ENCODE measurements at places on chromosomes 11 and 22.

DNA sequence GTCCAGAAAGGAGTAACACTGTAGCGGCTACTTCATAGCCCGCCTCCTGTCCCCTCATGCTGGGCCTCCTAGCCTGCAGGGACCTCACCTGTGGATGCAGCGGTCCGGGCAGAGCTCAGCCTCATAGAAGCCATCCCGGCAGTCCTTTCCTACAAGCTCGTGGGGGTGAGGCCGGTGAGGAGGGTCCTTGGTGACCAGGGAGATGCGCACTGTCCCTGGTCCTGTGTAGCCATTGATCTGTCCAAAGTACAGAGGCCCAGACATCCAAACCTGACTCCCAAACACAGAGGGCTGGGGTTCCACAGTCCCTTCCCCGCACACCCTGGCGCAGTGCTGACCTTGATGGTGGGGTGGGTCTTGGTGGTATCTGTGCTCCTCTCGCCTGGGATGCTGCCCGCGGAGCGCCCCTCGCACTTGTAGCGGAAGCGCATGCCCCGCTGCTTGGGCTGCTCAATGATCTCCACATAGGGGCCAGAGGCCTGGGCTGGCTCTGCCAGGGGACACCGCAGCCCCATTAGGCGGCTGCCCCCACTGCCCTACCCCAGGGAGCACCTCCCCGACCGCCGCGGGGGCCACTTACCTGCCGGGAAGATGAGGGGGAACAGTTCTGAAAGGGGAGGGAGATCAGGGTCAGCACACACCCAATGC, 993 bp downstream of the RELA start:
- no peak for DNase-seq

- no peak for DNase-seq
These were observed 44.5 kb downstream of the BRD1 start for GRCh38 chr22:49783036-49783746.

GRCh38 chr11:36450110-36450572, 59.9 kb downstream of the TRAF6 start:
- no peak for DNase-seq

- DNase-seq: no peak
These were observed 10.9 kb upstream of the SOX6 start for GRCh38 chr11:16367252-16367651.

GRCh38 chr11:65497141-65498041, 1.5 kb upstream of the MALAT1 start:
- peak; percentile 98 for DNase-seq

- DNase-seq: peak; percentile 62
These were observed at the start of gene SLC25A22 for GRCh38 chr11:798093-798713. SLC25A22 (minus strand) TSS chr11:798281; CDS start chr11:795006, 3,275 bp downstream.

- no peak for DNase-seq
These were observed 34.9 kb upstream of the PICALM start for GRCh38 chr11:86103808-86104207.

DNA sequence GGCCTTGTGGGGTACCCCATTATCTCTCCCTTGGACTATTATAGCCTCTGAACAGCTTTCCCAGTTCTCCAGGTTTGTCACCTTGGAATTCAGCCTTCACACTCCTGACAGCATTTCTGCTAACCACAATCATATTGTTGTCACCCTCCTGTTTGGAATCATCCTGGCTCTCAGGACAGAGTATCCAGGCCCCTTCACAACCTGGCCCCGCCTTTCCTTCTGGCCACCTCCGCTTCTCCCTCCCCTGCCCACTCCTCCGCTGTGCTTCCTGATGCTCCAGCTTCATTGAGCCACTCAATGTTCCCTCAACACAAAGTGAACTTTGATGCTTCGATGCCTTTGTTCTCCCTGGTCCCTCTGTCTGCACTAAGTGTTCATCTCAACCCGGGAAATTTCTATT, 3.1 kb downstream of the GPR83 start:
- DNase-seq: no peak

DNA sequence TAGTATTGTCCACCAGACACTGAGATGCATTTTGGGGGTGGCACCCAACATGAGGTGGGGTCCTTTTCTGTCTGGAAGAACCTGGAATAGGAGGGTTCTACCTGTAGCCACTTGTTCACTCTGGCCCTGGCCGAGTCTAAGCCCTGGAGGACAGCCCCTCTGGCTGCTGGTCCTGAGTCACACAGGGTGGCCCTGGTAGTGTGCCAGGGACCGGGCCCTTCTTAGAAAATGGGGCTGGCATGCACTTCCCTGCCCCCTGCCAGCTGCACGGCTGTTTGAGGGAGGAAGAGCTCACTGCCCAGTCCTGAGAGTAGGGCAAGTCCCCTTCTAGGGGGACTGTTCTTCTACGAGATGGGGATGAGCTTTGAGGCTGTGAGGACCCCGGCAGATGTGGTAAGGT, 2.2 kb downstream of the PLCB3 start:
- DNase-seq: no peak

- DNase-seq: no peak
These were observed 28.7 kb downstream of the LGR4 start for GRCh38 chr11:27443746-27444507.

DNA sequence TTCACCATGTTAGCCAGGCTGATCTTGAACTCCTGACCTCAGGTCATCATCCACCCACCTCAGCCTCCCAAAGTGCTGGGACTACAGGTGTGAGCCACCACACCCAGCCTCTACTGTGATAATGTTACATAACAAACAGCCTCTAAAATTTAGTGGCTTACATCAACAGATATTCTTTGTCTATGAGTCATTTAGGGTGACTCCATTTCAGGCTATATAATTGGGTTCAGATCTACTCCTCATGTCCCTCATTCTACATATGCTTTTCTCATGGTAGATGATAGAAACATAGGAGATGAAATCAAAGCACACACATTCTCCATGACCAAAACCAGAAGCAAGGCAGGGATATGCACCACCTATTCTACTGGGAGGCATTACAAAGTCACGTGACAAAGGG, 72.7 kb downstream of the SIK2 start:
- DNase-seq: no peak

DNA sequence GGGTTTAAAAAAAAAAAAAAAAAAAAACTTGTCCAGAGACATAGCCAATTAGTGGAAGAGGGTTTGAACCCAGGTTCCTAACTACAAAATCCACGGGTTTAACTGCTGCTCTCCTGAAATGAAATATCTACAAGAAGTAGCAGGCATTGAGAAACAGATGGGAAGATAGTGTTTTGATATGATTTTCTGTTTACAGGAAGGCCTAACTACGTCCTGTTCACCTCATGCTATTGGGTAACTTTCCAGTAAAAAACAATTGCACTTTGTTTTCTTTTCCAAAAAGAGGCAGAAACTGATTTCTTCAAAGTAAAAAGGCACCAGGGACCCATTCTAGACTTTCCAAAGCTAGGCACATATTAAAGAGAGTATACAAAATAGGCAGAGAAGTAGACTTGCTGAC, 5.9 kb upstream of the C11orf91 start:
- no peak for DNase-seq

DNA sequence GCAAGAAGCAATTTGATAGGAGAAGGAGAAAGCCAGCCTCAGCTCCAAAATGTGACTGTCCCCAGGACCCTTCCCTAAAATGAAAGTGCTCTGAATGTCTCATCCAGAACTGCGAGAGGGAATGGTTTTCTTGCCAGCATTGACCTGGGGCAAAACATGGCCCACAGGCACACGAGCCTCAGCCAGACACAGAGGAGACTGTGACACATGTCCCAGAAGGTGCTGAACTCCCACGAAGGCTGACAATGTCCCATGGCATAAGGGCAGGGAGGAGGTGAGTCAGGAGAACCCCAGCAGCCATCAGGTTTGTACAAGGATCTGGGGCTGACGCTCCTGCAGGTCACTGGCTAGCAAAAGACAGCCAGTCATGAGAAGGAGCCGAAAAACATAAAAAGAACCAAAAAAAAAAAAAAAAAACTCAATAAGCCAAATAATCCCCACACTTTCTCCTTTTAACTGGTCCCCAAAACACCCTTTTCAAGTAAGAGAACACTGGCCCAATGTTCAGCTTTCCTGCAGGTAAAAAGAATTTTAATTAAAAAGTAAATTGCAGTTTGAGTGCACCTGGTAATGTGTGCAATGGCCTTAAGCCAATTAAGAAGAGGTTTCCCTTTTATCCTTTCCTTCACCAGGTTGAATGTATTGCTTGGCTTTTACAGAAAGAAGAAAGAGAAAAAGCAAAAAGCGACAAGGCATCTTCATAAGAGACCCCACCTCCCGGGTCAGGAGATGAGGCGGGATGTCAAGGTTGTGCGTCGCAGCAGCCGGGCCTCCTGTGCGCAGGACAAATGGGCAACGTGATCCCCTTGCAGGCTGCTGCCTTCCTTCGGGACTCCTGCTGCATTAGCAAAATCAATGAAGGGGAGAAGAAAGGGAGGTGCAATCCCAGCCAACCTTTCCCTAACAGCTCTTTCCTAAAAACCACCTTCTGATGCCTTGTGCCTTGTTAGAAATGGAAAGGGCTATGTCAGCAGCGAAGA, 43.6 kb downstream of the GALNT18 start:
- no peak for DNase-seq

GRCh38 chr11:84398017-84398626, 1112.0 kb upstream of the CCDC90B start:
- DNase-seq: no peak

- DNase-seq: no peak
These were observed 23.4 kb downstream of the LRP4 start for GRCh38 chr11:46894961-46895360.

DNA sequence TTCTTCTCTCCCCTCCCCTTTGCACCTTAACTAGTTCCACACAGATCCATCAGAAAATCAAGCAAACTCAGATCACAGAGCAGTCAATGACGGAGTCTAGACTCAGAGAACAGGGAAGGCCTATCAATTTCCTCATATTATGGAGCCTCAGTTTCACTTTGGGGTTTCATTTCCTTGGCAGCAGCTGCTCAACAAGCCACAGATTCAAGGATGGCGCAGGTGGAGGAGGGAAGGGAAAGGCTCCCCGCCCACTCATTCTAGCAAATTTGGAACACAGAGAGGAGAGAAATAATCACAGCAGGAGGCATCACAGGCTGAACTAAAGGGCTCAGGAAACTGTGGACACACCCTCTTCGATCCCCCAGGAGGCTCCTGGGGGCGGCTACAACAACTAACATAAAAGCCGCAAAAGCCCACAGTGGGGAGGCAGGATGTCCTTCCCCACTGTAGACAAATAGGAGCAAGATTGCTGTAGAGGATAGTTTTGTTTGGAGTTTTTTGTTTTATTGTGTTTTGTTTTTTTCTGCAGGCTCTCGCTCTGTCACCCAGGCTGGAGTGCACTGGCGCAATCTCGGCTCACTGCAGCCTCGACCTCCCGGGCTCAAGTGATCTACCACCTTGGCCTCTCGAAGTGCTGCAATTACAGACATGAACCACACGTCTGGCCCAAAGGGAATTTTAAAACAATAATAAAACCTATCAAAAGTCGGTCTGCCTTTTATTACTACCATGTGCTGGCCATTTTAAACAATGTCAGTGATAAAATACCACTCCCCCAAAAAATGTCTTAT, 3.4 kb downstream of the PLAAT3 start:
- DNase-seq: no peak

GRCh38 chr11:99257131-99257530, 236.4 kb downstream of the CNTN5 start:
- DNase-seq: no peak

DNA sequence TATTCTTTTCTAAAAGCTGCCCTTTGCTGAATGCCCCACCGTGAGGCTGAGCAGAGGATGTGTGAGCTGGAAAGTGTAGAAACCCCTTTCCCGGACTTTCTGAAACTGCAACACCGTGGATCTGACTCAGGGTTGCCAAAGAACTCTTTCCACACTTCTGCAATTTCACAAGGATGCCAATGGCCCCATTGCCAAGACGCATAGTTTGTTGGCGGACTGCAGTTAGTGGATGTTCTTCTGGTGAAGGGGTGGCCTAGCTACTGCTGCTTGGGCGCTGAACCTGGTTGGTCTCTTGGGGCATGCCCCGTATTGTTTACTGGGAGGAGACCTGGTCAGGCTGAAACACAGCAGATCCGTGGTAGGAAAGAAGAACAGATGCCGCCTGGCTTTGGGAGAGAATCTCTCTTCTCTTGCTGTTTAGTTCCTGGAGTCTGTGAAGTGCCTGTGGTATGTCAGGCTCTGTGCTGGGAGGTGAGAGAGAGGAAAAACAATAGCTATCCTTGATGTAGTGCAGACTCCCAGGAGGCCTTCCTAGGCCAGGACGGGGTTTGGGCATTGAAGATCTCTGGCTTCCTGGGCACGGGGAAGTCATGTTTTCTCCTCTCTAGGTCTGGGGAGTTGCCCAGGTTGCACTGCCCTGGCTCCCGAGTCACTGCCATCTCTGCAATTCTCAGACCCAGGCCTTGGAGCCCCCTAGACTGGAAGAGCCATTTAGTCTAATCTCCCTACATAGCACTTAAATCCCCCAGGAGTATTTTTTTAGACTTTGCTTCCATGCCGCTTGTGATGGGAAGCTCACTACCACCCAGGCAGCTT, 26.9 kb downstream of the CD82 start:
- no peak for DNase-seq

- no peak for DNase-seq
These were observed 336.8 kb downstream of the KCNA4 start for GRCh38 chr11:29679996-29680395.
